ENCODE measurements at places on chromosomes 12 and 14.

- no peak for DNase-seq
These were observed 55.9 kb downstream of the AACS start for GRCh38 chr12:125121106-125121505.

GRCh38 chr12:117023998-117024960, 74.9 kb downstream of the TESC start:
- no peak for DNase-seq

DNA sequence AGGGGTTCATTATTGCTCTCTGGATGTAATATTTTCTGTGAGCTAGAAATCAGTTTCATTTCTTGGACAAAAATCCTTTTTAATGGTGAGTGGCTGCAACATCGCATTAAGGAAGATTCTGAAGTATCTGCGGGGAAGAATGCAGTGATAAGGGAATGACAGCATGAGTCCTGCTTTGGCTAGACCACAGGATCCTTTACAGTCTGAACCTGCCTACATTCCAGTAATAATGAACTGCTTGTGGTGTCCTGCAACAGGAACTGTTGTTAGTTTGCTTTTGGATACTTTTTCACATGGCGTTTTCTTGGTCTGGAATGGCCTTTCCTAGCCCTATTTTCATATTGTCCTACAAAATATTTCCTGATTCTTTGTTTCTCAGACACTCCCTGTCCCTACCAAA, 15.7 kb downstream of the MDM2 start:
- DNase-seq: no peak

GRCh38 chr14:89702073-89702875, 252.3 kb downstream of the EFCAB11 start:
- no peak for DNase-seq

- no peak for DNase-seq
These were observed 64.2 kb upstream of the PYGL start for GRCh38 chr14:51008446-51008845.

GRCh38 chr14:70714055-70714550, 72.4 kb downstream of the TTC9 start:
- peak; percentile 85 for DNase-seq

DNA sequence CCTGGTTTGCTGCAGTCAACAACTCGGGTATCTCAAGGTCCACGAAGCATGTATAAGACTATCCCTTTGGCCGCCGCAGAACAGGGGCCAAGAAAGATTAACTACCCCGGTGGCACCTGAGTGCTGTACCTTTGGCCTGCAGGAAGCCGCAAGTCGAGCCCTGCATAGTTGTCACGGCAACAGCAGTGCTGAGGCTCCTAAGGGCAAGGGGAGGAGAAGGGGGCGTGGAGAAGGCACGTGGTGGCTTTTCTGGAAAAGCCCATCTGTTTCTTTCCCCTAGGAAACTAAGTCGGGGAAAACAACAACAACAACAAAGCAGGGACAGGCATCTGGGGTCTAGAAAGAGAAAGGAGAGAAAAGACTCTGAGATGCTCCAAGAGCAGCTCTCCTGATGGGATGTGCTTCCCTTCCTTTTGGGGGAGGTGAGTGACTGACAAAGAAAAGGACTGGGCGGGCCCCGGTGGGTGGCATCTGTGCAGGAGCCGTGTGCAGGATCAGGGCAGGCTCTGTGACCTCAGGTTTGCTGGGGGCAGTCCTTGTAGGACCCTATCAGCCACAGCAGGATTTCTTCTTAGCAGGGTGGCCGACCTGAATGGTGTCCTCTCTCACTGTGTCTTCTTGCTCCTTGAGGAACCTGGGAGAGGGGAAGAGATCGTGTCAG, 123.9 kb downstream of the PRMT8 start:
- no peak for DNase-seq

DNA sequence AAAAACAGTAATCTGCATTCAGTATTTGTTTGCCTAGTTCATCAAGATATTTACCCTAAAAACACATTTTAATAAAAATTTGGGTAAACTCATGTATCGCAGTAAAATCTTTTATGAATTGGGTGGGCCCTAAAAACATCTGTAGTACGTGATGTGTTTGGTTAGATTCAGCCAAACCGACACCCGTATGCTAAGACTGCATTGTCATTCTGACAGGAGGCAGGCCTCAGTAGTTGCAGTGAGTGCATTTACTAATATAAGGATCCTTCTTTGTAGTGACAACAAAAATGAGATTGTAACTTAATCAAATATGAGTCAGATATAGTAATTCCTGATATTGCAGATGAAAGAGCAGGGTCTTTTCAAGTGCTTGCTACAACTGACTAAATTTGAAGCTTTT, 191.8 kb downstream of the SLC16A7 start:
- DNase-seq: no peak

- no peak for DNase-seq
These were observed 87.3 kb downstream of the EMP1 start for GRCh38 chr12:13283867-13284266.

- no peak for DNase-seq
These were observed 135.7 kb upstream of the RTL1 start for GRCh38 chr14:101039031-101039754.

DNA sequence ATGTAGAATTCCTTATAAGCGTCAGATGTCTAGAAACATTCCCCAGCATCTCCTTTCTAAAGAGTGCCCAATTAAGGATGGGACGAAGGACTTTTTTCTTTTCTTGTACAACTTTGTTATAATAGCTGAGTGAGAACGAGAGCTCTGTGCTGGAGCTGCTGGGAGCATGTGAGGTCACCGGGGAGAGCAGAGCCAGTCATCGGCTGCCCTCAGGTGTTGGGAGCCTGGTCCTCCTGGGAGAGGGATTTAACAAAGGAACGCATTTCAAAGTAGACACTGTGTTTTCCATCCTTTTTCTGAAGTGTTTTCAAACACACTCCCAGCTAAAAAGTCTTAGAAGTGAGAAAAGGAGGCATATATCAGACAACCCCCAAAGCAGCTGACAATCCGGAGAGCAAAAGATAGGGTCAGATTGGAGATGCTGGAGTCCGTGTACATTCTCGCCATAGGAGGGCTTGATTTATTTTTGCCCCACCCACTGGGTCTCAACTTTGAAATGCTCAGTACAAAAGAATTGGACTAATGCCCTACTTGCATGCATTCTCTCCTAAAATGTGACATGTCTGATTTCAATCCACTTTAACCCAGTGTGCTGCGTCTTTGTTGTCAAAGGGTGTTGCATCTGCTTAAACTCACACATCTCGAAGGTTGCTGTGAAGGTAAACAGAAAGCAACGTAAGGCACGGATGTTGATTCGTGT, 50.8 kb upstream of the PIWIL1 start:
- DNase-seq: no peak

GRCh38 chr12:123367511-123367910, 2.9 kb upstream of the SBNO1 start:
- no peak for DNase-seq

DNA sequence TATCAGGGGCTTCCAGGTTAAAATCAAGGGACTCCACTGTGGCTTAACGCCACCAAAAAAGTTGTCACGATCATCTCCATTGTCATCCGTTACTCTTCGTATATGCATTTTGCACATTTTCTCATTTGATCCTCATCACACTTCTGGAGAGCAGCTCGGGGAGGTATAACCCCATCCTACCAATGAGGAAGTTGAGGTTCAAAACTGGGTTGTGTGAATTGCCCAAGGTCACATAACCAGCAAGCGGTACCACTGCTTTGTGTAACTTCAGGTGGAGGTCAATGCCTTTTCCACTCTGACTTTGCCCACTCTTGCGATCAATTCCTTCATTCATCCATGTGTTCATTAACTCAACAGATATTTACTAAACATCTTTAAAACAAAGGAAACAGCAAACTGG, 71.1 kb upstream of the CCND2 start:
- no peak for DNase-seq

DNA sequence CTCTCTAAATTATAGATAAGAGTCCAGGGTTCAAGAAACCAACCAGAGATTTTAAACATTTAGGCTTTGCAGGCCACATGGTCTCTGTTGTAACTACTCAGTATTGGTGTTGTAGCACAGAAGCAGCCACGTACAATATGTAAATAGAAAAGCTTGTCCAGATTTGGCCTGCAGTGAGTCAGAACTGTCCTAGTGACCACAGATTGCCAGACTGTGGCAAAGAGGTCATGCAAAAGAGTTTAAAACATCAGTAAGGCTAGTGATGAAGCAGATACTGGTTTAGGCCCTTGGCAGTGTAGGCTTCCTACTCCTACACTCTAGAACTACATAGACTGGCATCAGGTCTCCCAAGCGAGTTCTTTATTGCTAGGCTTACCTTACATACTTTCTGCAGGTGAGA, 117.6 kb upstream of the GARIN6 start:
- DNase-seq: no peak

DNA sequence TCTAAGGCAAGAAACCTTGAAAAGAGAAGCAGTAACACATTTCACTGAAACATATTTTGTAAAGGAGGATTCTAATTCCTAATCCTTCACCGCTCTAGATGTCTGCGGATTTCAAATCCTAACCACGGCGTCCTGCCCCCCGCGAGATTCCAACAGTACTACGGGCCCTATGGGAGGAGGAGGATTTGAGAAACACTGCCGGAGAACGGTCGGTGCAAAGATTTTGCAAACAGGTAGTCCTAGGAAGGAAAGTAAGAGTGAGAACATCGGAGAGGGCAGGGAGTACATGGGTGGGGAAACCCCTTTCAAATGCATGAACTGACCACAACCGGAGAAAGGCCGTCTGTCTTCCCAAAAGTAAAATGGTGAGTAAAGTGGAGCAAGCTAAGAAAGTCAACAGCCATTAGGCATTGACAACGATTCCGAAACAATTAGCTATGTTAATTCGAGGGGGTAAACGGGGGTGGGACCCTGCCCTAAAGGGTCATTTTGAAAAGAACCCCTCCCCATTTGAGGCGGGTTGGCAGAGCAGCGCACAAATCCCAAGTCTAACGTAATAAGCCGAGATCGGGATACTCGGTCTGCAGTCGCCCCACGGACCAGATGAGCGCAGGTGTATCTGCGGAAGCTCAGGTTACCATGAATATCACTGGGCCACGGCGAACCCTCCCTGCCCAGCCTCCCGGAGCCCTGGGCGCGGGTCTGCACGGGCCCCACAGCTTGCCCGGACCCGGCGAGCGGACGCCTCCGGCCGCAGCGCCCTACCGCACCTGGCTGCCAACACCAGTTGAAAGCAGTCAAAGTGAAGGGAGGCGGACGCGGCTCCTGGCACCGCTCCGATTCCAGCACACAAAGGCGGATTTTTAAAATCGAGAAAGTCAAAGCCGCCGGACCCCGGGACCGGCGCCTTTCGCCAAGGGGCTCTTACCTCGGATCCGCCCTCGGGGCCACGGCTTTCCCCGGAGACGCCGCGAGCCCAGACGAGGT, 662 bp downstream of the EPS8 start:
- DNase-seq: peak; percentile 3

DNA sequence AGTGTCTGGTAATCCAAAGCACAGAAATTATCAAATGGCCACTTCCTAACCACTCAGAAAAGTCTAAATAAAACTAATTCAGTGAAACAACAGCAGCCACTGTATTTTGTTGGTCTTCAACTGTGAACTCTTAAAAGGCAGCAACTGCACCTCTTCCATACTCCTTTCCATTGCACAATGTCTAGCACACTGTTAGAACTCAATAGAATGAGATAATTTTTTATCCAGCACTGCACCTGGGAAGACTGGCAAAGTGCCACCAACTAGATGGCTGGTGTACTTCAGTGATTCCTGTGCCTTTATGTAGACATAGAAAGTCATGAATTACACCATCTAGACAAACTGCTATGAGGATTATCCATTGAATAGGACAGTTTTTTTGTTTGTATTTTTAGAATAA, 26.2 kb downstream of the LGR5 start:
- DNase-seq: no peak

DNA sequence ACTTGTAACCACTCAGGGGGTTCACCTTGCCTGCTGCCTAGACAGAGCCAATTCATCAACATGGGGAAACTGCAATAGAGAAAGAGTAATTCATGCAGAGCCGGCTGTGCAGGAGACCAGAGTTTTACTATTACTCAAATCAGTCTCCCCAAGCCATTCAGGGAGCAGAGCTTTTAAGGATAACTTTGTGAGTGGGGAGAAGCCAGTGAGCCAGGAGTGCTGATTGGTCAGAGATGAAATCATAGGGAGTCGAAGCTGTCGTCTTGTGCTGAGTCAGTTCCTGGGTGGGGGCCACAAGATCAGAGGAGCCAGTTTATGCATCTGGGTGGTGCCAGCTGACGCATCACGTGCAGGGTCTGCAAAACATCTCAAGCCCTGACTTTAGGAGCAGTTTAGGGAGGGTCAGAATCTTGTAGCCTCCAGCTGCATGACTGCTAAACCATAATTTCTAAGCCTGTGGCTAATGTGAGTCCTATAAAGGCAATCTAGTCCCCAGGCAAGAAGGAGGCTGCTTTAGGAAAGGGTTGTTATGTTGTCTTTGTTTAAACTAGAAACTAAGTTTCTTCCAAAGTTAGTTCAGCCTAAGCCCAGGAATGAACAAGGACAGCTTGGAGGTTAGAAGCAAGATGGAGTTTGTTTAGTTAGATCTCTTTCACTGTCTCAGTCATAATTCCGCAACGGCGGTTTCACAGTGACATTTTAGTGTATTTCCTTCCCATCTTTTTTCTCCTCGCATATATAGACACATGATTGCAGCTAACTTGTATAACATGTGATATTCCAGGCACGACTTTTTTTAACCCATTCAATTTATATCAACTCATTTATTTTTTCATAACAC, 68.9 kb upstream of the NCOR2 start:
- peak; percentile 33 for DNase-seq

DNA sequence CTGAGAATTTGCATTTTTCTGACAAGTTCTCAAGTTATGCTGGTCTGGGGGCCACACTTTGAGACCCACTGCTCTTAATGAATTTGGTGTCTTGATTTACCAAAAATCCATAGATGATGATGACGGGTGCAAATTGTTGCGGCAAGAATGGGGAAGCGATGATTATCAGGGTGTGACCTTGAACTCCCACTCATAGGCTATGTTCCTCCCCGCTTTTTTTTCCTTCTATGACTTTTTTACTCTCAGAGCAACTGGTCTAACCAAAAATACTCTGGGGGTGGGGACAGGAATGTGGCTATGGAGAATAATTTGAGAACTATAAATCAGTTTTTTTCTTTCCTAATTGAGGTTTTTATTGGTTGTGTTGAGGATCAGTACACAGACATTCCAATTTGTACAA, 83.6 kb downstream of the PPFIBP1 start:
- DNase-seq: no peak

DNA sequence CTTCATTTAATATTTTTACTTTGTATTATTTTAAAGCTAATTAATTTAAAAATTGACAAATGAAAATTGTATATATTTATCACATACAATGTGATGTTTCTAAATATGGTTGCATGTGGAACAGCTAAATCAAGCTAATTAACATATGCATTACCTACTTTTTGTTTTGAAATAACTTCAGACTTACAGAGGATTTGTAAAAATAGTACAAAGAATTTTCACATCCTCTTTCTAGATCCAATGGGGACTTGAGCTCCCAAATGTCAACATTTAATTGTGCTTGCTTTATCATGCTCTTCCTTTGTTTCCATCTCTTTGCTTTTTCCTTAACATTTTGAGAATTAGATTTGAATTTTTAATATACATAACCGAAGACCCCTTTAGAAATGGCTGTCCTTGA, 6.6 kb downstream of the DCD start:
- DNase-seq: no peak
